ENCODE measurements at places on chromosomes 12 and 14.

DNA sequence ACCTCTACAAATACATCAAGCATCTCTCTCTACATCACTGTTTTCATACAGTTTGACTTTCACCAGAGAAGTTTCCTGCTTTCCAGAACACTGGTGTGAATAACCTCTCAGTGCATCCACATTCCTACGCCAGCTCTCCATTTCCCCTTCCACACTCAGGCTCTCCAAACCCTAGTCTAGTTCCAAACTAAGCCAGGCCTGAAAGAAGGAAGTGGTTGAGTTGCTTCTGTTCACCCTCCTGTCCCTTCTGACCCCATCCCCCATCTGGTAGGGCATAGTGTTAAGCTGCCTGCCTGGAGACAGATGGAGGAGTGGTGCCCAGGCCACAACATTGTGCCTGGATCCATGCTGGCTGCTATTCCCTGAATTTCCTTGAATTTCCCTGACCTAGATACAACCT, 132.4 kb downstream of the GPR65 start:
- DNase-seq: no peak

GRCh38 chr14:105471297-105471821, 3.3 kb upstream of the CRIP2 start:
- DNase-seq: no peak

- no peak for DNase-seq
Observed at GRCh38 chr12:47813511-47814196, 6.0 kb downstream of the HDAC7 start.

GRCh38 chr12:117350140-117350539, 11.3 kb downstream of the NOS1 start:
- DNase-seq: no peak

- no peak for DNase-seq
Observed at GRCh38 chr12:52091061-52091460, 11.6 kb downstream of the SMIM41 start.

DNA sequence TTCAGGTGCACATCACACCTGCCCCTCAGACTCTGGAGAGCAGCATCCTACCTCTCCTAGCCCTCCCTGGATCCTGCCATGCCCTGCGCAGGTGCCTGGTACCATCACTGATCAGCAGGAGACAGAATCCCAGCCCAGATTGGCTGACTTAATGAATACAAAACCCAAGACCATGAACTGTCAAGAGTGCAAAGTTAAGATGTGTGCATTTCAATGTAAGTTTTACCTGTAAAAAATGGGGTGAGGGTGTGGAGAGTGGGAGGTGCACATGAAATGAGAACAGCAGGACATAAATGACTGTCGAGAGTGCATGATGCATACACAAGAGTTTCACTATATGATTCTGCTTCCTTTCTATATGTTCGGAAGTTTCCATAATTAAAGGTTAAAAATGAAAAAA, 57.9 kb upstream of the GPR68 start:
- no peak for DNase-seq

DNA sequence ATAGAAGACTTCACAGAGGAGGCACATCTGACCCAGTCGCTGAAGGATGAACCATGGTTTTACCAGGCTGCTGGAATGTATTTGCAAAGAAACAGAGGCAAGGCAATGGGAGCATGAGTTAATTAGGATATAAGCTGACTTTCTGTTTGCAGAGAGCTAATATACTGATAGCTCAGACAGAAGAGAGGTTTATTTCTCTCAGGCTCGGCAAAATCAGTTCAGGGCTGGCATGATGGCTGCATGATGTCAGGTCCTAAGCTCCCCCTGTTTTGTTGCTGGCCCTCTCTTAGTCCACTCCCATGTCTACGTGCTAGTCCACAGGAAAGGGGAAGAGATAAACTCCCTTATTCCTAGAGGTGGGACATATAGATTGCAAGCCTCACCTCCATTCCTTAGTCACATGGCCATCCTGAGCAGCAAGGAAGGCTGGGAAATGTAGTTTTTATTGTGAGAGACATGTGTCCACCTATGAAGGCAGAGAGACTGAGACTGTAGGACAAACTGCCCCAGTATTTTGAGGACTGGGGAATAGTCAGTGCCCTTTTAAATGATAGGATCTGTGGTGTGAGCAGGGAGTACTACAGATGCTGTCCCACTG, 224.5 kb downstream of the VRK1 start:
- no peak for DNase-seq

DNA sequence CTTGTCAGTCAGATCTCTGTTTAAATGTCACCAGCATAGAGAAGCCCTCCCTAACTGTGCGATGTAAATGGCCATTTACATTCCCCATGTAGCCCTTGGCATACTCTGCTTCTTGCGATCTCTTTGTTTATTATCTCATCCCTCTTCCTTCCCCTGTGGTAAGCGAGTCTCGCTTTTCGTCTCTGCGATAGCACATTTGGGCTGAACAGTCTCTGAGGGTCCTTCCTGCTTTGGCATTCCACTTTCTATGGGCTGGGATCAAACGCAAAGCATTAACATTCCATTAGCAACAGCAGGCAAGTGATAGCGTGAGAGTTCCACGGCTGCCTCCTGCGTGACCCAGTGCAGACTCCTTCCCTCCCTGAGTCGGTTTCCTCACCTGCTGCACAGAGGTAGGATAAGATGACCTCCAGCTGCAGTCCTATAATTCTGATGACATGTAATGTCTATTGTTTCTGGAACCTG, 61.4 kb upstream of the TUNAR start:
- no peak for DNase-seq

DNA sequence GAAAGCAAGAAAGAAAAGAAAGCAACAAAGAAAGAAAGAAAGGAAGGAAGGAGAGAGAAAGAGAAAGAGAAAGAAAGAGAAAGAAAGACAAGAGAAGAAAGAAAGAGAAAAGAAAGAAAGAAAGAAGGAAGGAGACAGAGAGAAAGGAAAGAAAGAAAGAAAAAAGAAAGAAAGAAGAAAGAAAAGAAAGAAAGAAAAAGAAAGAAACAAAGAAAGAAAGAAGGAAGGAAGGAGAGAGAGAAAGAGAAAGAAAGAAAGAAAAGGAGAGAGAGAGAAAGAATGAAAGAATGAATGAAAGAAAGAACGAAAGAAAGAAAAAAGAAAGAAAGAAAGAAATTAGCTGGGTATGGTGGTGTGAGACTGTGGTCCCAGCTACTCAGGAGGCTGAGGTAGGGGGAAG, 400.1 kb upstream of the MDGA2 start:
- no peak for DNase-seq

GRCh38 chr14:64614166-64614565, 64.4 kb downstream of the PPP1R36 start:
- no peak for DNase-seq

- DNase-seq: no peak
Observed at GRCh38 chr12:2302711-2303580, 250.2 kb downstream of the CACNA1C start.

- DNase-seq: no peak
Observed at GRCh38 chr14:33294419-33294818, 355.7 kb downstream of the NPAS3 start.

GRCh38 chr14:56129933-56130332, 11.7 kb downstream of the PELI2 start:
- DNase-seq: no peak

DNA sequence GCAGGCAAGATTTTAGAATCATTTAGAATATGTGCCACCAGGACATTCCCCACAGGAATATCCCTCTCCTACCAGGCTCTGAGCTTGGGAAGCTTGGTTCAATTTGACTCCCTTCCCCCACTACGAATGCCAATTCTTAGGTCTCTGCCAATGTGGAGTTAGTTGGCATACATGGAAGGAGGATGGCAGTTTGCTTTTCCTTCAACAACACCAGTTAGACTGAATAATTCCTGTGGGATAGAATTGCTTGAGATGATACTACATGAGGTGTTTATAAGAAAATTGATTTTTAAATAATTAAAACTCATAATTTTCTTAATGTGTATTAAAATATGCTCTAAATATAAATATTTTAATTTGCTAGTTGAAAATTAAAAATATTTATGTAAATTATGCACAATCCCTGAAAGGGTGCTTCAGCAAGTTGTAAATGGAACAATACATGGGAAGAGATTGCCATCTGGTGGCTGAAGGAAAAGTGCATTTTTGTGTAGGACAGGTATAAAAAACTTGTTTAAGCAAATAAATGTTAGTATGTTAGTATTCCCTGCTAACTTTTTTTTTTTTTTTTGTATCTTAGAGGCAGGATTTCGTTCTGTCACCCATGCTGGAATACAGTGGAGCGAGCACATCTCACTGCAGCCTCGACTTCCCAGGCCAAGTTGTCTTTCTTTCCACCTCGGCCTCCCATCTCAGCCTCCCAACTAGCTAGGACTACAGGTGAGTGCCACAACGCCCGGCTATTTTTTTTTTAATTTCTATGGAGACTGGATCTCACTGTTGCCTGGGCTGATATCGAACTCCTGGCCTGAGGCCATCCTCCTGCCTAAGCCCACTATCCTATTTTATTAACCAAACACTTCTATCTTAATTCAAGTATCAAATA, 25.8 kb upstream of the STRAP start:
- no peak for DNase-seq

DNA sequence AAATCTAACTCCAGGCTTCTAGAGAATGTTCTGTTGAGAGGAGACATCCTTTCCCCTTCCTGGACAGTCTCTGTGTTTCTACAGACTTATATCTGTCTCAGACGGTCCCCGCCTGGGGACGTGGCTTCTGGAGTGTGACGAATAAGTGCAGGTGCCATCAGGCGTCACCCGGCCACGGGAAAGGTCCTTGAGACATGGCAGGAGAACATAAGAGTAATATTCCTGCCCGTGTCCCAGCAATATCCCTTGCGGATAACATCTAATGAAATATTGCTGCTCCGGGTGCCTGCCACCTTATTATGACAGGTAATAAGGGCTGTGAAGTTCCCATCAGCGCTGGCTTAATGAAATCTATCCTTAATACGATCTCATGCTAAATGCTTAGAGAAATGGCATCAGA, 139.6 kb downstream of the PIWIL1 start:
- DNase-seq: no peak

DNA sequence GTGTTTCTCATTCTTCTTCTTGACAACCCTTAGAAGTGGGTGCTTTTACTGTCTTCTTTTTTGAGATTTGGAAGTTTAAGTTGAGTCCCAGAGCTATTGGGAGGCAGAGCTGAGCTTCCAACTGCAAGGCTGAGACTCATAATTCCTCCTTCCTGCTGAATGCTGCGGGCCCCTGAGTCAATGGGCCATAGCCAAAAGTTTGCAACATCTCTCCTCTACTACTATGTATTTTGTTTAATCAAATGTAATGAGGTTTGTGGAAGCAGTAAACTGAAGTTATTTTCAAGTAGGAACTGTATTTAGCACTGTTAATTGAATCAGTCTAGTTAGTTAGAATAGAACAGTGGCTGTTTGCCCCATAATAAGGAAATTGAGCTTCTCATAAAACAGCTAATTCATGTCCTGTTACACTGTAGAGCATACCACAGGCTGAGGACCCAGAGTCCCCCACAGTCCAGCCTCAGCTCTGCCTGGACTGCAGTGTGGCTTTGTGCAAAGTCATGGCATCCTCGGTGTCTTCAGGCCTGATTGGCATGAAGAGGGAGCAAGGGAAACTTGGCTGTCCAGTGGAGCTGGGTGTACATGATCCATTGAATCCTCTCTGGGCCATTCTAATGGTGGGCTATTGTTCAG, 631.7 kb downstream of the VRK1 start:
- no peak for DNase-seq

DNA sequence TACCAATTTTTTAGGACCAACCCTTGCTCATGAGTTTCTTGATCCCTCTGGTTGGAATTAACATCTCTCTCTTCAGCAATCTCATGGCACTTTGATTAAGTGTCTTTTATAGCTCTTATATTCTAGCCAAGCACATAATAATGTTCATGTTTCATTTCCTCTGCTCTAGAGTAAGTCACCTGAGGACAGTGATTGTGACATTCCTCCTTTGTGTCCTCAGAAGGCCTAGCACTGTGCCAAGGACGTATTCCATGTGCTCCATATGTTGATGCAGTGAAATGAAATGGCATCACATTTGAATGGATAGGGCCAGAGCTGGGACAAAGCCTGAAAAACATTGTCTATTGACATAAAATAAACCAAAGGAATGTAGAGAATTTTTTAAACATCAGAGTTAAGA, 322.8 kb upstream of the PRICKLE1 start:
- no peak for DNase-seq

DNA sequence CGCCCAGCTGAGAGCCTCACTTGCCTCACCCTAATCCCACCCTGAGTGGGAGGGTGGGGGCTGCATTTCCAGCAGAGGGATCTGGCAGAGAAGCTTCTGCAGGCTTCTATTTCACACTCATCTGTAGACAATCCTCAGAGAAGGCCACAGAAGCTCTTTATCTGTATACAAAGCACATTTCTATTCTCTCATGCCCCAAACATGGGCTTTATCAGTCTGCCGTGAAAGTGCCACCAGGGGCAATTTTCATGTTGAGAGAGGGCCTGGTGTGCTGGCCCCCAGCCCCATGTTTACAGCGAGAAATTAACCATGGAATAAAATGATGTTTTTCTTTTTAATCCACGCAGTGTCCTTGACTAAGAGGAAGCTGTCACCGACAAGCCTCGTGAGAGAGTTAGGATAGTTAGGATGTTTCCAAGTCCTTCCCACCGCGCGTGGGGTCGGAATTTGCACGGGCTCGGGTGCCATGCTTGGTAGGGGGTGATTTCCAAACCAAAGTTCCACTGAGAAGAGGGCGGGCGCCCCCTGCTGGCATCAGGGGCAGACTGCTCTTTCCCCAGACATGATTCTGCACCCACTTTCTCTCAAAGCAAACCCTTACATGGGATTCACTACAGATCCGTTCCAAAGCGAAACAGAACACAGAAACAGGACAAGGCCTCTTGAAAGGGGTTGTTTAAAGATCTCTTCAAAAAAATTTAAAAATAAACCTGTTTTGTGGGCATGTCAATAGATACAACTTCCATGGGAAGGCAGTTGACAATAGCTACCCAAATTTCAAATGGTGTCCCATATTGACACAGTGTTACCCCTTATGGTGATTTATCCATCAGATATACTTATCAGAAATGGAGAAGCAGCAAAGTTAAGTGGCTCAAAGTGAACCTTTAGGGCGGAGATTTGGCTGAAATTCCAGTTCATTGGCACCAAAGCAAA, 19.4 kb downstream of the BDKRB1 start:
- DNase-seq: peak; percentile 36

GRCh38 chr12:75155962-75156361, 53.7 kb downstream of the KCNC2 start:
- no peak for DNase-seq

DNA sequence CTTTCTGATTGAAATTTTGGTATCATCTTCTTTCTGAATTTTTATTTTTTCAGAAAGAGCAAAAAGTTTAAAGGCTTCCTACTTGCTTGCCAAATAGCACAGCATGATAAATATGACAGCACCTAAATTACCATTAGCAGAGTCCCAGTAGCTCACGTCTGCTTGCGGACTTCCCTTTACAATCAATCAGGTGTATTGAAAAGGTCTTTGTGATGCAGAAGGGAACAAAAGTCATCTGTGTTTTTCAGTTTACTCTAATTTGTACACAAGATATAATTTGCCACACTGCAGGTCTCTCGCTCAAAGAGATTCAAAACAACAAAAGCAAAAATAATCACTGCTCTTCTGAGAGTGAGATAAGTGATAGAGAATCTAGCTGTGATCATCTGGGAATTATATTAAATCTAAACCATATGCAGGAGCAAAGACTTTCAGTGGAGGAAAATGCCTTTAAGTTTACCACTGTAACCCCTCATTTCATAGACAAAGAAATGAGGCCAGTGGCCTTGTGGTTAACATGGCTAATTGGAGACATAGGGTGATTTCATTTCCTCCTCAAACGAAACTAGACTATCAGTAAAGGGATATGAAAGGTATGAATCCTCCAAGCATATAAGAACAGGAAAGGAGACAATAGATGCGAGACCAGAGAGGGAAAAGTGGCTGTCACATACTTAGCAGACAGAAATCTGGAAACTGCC, 240.8 kb upstream of the TMPO start:
- no peak for DNase-seq

GRCh38 chr14:61106271-61106958, 125.4 kb downstream of the SLC38A6 start:
- no peak for DNase-seq

All from activated effector memory CD4-positive, alpha-beta T cell treated with Interleukin-2 at 50 U/mL for 16 hours (primary cell).